ENCODE measurements at places on chromosomes 5 and 9. TPM values are rescaled to one million over a fixed set of nuclear protein-coding genes. Genes with fewer than 3 reads are reported as not detected.

Gene ARID3C
- not detected for total RNA-seq

Gene EIF4E1B
- 0.63 TPM for total RNA-seq

Gene SLC6A19
- not detected for total RNA-seq

Gene SLC6A18
- not detected for total RNA-seq

Gene FAM81B
- not detected for total RNA-seq

Gene CNTFR
- total RNA-seq: 1.2 TPM

Gene SLC25A2
- not detected for total RNA-seq

Gene SHISAL2B
- total RNA-seq: 8.6 TPM

Gene MARCOL
- total RNA-seq: not detected

Gene PCDHGA10
- 2.2 TPM for total RNA-seq

Gene FBP2
- not detected for total RNA-seq

Gene PNPLA7
- total RNA-seq: 0.57 TPM

DNA sequence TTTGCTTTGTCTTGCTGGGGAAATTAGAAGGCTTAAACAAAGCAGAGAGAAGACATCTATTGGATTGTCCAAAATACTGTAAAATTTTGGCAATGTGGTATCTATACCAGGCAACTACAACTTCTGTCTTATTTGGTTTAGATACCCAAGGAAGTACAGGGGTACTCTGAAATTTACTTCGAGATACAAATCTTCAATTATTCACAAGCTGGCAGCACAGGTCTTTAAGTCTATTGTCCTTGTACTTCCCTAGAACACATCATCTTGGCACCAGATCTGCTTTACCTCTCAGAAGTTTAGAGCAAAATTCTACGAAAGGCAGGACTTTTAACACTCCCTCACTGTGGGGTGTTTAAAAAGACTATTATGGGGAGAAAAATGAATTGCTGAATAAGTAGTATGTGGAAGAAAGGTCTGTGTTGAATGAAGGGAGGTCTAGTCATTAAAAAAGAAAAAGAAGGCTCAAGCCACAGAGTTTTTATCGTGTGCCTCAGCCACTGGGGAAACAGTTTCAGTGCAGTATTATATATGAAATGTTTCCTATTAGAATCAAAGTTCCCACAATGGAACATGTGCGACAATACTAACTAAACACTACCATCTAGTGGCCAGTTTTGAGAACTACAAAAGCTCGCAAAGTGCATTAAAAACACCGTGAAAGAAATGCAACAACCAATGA is 93.7 kb downstream of the PDE4D start:
- no peak for DNase-seq

DNA sequence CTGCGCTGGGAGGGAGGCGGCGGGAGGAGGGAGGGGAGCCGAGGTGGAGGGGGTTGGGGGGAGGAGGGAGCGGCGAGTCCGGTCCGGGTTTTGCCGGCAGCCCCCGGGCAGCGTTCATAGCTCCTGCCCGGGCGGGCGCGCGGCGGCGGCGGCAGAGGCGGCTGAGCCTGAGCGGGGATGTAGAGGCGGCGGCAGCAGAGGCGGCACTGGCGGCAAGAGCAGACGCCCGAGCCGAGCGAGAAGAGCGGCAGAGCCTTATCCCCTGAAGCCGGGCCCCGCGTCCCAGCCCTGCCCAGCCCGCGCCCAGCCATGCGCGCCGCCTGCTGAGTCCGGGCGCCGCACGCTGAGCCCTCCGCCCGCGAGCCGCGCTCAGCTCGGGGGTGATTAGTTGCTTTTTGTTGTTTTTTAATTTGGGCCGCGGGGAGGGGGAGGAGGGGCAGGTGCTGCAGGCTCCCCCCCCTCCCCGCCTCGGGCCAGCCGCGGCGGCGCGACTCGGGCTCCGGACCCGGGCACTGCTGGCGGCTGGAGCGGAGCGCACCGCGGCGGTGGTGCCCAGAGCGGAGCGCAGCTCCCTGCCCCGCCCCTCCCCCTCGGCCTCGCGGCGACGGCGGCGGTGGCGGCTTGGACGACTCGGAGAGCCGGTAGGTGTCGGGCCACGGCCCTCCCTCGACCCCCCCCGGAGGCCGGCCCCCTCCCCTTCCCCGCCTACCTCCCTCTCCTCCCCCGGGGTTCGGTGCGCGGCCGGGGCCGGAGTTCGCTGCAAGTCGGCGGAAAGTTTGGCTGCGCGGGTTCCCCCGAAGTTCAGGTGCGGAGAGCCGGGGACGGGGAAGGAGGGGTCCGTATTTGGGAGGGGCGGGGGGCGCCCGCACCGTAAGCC is at the start of gene CXXC5:
TSS of gene CXXC5 (plus strand) at position 145 of the 877 bp plus-strand sequence. CDS start 32,175 bp downstream, outside the sequence.
- peak; percentile 90 for DNase-seq

DNA sequence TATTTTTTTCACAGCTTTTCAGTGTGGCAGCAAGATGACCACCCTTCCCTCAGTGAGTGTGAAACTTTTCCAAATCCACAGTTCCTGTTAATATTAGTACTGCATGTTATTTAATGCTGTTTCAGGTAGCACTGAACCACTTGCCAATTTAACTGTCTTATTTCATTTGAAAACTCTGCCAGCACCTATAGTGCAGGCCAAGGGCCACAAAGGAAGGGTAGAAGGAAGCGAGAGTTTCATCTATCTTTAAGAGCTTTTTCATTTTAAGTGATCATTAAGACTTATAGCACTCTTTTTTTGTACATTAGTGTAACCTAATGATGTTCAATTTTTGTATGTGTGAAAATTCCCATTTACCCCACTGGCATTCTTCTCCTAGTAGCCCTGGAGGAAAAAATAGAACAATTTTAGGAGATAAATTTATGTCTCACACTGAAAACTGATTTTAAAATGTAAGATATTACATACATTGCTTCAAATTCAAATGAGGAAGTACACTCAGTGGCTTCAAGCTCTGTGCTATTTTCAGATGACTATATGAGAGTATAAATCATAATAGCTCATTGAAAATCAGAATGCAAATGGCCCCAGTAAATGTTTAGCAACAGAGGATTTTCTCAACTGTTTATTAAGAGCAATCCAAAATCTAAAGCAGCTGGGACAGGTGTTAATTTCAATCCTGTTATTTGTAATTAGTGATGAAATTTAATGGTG is 820.5 kb downstream of the PTPRD start:
- no peak for DNase-seq

- DNase-seq: no peak
These were observed 27.6 kb downstream of the SLC25A51 start for GRCh38 chr9:37876376-37876775.

GRCh38 chr9:93829271-93830011 is 125.7 kb downstream of the BARX1 start:
- no peak for DNase-seq

DNA sequence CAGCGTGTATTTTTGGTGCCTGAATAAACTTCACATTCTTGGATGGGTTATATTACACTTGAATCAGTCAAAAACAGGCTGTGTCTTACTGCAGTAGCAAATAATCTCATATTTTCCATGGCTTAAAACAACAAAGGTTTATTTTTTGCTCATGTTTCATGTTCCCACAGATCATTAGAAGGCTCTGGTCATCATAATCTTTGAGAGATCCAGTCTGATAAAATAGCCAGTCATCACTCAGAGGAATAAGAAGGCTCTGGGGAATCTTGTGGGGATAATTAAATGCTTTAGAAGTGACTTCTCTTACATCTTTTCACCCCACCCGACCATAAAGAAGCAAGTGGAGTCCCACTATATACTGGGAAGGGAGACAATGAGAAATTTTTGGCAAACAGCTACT is 417.7 kb downstream of the PSAT1 start:
- DNase-seq: no peak

DNA sequence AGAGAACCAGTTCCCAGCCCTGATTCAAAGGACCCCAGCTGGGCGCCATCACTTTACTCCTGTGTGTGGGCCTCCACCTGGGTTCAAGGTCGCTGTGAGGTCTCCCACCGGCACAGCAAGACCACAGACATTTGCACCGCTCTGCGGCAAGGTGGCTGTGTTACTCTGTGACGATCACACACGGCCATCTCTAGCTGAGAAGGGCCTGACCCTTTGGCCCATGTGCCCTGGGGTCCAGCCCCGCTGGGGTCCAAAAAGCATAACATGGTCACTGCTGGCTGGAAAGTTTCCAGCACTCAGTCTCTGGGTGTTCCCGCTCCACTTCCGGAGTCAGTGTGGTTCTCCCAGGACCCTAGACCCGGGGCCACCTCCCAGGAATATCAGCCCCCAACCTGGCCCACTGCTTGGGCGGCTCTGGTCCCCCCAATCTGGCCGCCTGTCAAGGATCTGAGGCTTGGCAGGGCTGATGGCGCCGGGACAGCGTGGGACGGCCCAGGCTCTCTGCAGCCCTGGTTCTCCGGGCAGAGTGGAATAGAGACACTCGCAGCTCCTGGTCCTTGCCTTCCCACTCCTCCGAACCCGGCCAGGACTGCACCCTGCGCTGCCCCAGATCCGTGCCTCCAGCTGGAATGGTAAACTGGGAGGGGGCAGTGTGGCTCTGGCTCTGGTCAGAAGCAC is 3.9 kb upstream of the LMX1B start:
- DNase-seq: no peak

DNA sequence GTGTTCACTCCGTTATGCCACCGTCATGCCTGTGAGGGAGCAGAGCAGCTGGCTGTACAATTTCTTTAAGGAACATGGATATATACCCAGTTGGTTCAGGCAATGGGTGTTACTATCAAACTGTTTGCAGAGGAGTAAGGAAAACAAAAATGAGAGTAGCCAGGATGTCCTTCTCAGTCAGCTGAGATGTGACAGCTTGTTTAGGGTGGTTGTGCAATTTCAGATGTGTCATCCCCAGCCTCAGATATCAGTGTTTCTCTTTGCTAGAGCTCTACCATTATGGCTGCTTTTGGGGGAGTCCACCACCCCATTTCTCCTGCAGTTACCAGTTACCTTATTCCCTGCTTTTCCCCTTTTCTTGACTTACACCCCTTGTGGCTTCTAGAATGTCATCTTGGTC is 135.2 kb upstream of the SLC24A2 start:
- no peak for DNase-seq

- DNase-seq: no peak
These were observed 194.3 kb upstream of the VLDLR start for GRCh38 chr9:2427120-2427891.

Data from H1 (cell line).